ENCODE measurements at places on chromosomes 11 and 22.

DNA sequence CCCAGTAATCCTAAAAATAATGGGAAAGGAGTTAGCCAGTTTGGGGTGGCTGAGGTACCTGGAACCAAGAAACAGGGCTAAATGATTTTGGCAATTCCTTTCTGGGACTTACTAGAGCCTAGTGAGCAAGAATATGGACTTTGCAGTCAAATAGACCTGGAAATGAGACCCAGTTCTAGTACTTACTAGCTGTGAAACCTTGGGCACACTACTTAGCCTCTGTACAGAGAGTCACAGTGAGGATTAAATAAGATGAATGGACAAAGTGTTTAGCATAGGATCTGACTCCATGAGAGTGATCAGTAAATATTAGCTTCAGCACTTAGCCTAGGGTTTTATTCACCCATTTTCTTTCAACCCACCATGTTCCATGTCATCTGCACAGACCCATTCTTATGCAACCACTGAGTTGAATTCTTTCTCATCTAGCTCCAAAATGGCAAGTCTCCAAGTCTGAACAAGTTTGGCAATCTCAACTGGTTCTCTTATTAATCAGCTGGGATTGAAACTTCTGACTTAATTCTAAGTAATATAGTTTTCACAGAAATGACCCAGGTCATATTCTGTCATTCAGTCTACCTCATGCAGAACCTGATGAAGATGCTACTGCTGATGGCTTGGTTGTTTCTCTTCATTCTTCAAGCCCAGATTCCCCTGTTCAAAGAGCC is 15.0 kb upstream of the SORL1 start:
- DNase-seq = no peak

- no peak for DNase-seq
Measured at GRCh38 chr22:27133019-27133431, 475.6 kb downstream of the MIAT start.

DNA sequence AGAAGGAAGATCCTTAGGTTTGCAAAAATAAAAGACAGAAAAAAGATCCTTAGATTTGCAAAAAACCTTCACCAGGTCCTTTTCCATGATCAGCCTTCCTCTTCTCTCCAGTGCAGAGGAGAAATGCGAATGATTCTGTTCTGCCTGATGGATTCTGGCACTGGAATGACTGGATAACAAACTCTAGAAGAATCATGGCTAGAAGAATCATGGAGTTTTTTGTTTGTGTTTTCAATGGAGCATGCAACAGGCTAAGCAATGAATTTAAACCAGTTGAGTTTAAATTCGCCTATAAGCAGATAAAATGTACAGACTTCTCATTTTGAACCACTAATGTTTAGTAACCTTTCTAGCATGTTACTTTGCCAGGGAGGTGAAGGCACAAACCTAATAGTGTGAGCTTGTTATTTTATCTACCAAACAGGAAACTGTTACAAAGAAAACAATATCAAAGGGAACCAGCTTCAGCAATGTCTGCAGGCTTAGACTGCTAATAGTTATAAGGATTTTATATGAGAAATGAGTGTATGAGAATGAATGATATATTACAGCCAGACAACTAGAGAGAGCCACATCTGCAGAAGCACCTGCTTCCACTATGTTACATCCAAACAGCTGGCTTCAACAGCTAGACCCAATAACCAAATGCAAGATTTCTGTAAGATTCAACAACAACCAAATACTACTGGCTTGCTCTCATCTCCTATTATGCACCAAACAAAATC is 64.7 kb upstream of the APOA1 start:
- DNase-seq = no peak

GRCh38 chr11:108666373-108666772 is 1.5 kb downstream of the DDX10 start:
- no peak for DNase-seq
